Activated naive CD8-positive, alpha-beta T cell treated with anti-CD3 and anti-CD28 coated beads for 36 hours (primary cell): ENCODE measurements at places on chromosomes 1 and 21. TPM values are rescaled to one million over a fixed set of nuclear protein-coding genes. Genes with fewer than 3 reads are reported as not detected.

GRCh38 chr21:31583498-31583897 lies 76.0 kb upstream of the SOD1 start:
- H3K27me3 ChIP-seq = peaks cover 4% of the 10 kb centered on the region
- H3K36me3 ChIP-seq = no peaks in the 10 kb centered on the region
- H3K4me3 ChIP-seq = no peak overlapping the region
- DNase-seq = no peak

The FALEC gene
- total RNA-seq = not detected

The CAMK1G gene
- not detected for total RNA-seq

- peak within 1 kb of the TSS; percentile 96 for H3K27ac ChIP-seq
- H3K27me3 ChIP-seq = peaks cover 4% of the 10 kb centered on the region
- peaks cover 34% of the 10 kb centered on the region for H3K4me1 ChIP-seq
These were observed at the start of gene RAB13 for GRCh38 chr1:153985941-153986761. Gene RAB13 (minus strand): TSS chr1:153986339. CDS start chr1:153986236, 103 bp downstream.
